Activated CD4-positive, CD25-positive, alpha-beta regulatory T cell (primary cell): ENCODE measurements at places on chromosomes 3 and 15.
A peak's percentile ranks its signal among the peaks of the same experiment; 100 is the strongest.

- no peak for DNase-seq
Observed at GRCh38 chr15:30905821-30906220, 2.1 kb downstream of the FAN1 start.

DNA sequence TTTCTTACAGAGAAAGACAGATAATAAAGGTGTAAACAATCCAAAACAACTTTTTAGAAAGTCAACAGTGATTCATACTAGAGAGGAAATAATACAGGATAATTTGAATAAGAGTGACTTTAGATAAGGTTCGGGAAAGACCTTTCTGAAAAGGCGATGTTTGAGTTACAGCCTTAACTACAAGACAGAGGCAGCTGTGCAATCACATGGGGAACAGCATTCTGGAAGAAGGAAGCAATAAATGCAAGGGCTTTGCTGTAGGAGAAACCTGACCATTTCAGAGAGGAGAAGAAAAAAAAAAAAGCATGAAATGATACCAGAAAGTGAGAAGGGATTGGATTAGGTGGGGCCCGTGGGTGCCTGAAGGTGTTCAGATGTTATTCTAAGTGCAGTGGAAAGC lies 200.6 kb upstream of the ATP11B start:
- DNase-seq: no peak

DNA sequence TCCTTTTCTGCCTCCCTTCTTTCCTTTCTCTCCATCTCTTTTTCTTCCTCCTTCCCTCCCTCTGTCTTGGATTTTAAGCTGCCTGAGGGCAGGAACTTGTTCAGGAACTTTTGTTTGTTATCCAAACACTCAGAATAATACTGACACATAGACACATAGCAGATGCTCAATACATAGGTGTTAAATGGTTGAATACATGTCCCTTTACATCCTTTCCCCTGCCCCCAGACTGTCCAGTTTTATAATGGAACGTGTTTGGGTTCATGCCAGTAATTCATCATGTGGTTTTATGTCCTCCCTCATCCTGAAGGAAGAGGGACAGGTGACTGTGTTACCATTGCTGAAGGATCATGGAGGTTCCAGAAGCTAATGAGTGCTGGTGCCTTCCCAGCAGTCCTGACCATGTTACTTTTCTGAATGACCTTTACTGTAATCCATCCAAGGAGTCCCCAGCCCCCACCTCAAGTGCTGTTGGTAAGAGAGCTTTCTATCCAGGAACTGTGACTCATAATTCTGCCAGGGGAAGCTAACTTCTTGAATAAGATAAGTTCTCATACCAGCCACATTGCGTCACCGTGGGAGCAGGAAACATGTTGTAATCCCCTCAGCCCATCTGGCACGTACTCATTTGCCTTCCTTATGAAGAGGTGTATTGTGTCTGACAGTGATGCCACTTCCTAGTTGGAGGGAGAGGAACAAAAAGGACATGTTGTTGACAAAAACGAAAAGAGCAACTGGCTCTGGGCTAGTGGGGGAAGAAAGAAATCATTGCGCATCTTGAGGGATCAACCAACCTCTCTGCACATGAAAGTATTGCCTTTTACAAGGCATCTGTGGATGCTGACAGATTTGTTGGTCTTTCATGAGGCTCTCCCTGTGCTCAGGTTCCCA lies 52.4 kb downstream of the IL1RAP start:
- DNase-seq: peak; percentile 0

- DNase-seq: no peak
Observed at GRCh38 chr3:74000725-74001124, 376.0 kb upstream of the PDZRN3 start.

DNA sequence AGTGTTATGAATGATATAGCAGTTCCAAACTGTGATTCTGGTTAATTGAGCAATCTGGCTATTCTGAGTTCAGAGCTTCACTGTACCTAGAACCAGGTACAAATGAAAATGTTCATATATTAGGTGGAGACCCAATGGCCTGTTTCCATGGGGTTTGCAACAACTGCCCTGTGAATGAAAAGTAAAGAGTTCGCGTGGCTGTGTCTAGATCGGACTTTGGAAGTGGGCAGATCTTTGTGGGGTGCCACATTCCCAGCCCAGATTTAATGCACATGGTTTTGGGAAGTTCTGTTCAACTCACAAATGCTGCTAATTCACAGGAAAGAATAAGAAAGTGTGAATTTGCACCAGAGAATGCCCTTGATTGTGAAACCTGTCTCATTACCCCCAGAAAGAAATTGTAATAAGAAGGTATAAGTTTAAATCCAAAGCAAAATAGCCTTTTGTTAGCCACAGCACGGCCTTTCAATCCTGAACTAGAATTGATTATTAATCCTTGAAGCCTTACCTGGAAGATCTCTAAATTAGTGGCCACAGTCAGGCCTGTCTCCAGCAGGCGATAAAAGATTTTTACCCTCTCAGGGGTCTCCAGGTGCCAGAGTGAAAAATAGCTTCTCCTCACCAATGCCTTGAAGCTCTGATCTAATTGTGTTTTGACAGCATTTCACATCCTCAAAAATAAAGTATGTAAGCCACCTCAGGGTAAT lies 22.6 kb downstream of the WHAMM start:
- no peak for DNase-seq

DNA sequence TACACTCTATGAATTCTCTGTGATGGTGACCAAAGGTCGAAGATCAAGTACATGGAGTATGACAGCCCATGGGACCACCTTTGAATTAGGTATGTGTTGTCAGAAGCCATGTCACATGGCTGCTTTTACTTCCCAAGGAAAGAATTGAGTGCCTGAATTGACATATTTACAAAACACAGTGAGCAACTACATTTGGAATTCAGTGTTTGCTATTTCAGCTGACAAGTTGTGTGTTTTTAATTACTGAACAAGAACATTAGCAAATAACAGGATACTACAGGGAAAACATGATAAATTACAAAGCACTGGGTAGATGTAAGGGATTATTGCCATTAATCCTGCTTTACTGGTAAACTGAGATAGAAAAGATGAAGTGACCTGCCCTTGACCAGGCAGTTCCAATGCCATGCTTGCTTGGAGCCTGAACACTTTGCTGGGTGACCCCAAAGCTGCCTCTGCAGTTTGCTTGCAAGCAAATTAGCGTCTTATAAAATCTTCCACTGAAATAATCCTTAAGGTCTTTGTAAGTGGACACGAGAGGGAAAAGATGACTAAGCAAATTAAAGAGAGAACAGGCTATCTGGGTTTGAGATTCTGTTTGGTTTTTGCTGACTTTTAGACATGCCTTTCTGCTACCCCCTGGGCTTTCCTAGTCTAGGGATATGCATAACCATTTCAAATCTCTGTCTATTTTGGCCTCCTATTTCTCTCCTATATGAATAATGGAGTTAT lies 98.2 kb downstream of the HCN4 start:
- DNase-seq: no peak

- DNase-seq: no peak
Observed at GRCh38 chr3:114874522-114874971, 272.5 kb downstream of the ZBTB20 start.

- DNase-seq: no peak
Observed at GRCh38 chr3:28019740-28020139, 221.7 kb upstream of the CMC1 start.

DNA sequence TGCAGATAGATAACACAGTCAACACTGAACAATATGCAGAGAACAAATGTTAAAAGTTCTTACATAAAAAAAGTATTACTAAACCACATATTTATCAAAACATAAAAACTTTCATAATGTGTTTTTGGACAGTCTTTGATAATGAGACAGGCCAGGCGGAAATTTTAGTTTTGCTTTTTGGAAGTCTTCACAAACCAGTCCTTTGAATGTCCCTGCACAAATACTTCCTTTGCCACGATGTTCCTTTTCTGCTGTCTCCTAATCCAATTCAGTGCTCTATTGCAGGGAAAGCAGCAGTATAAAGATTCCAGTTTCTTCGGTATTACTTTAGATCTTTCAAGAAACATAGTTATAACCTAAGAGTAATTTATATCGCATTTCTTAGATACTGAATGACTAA lies 135.9 kb downstream of the TBL1XR1 start:
- no peak for DNase-seq

- DNase-seq: no peak
Observed at GRCh38 chr15:42504631-42505030, 9.2 kb downstream of the SNAP23 start.

DNA sequence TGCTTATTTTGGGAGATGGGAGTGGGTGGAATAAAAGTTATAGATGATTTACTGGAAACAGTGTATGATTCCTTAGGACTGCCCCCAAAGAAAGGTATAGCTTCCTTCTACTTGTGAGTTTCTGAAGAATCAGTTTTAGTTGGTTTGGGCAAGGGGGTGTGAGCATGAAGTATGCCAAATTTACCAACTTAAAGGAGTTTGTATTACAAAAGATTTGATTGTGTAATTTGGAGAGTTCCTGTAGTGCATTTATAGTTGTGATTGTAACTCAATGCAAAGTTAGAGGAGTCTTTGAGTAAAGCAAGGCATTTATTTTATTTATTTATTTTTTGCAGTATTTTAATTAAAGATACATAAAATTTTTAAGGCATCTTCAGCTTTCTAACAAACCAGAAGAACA lies 42.8 kb downstream of the TSC22D2 start:
- DNase-seq: no peak

- no peak for DNase-seq
Observed at GRCh38 chr3:123728991-123729390, 144.1 kb upstream of the HACD2 start.

GRCh38 chr3:150293401-150294001 lies 114.6 kb upstream of the TSC22D2 start:
- no peak for DNase-seq

GRCh38 chr3:17158941-17159682 lies 274.4 kb downstream of the PLCL2 start:
- no peak for DNase-seq

DNA sequence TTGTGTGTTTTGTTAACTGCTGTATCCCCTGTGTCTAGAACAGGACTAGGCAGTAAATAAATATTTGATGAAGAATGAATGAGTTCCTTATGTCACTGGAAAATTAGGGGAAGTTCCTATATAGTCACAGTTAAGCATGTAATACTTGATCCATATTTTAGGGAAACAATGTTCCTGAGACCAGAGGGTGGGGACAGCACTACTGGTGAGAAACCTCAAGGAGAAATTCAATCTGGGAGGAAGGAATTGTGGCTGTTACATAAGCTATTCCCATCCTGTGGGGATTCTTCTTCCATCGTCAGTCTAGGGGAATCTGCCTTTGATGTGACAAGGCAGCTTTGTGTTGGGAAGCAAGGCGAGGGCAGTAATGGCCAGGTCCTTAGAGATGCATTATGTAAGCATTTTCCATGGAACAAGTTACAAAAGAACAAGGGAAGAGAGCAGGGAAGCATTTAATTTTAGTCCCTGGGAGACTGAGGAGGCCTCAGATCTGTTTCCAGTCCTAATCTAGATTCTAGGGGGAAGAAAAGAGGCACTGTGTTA lies 219.3 kb upstream of the TTC14 start:
- no peak for DNase-seq

DNA sequence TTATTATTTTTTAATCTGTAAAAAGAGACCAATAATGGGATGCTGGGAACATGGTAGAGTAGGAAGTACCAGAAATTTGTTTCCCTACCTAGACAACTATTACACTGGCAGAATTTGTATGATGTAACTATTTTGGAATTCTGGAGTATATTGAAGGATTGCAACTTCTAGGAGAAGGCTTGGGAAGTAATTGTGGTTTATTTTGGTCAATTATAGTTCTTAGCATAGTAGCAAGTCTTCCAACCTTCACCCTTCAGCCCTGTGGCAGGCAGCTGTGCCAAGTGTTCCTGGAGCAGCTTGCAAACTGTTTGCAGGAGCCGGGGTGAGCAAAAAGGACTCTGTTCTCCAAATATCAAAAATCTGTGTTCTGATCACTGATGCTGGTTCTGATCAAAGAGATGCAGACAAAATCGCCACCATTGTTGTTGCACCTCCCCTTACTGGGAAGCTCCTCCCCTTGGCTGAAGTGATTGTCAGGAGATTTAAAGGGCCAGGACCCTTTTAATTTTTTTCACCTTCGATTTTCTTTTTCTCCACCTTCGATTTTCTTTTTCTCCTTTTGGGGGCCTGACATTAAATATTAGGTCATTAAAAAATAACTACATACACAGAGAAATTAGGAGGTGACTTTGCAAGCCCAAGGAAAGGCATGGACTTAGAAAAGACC lies 363.3 kb downstream of the SLC9A9 start:
- DNase-seq: no peak

GRCh38 chr3:37862219-37862902 lies 681 bp downstream of the CTDSPL start:
- no peak for DNase-seq

DNA sequence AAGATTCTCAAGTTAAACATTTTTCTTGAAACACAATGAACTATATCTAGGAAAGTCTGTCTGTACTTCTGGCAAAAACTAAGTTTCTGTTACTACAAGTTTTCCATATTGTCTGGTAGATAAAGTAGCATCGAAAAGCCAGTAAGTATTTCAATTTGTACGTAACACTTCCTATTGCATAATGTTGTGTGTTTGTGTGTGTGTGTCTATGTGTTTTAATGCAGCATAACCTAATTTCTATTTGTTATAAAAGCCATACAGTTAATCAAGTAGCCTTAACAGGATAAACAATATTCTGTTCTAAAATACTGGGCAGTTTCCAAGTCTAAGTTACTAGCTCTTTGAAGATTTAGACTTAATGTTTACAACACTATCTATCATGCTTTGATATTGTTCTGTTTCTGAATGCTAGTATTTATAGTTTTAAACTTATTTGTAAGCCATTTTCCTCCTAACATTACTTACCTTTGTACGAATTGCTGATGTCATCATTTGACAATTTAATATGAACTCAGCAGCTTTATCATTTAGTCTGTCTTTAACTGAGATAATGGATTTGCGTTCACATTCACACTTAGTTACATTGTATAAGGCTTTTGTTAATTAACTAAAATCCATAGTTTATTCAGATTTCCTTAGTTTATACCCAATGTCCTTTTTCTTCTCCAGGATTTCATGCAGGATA lies 163.9 kb downstream of the CBLB start:
- DNase-seq: no peak

GRCh38 chr3:137039570-137039969 lies 81.8 kb downstream of the IL20RB start:
- DNase-seq: no peak

DNA sequence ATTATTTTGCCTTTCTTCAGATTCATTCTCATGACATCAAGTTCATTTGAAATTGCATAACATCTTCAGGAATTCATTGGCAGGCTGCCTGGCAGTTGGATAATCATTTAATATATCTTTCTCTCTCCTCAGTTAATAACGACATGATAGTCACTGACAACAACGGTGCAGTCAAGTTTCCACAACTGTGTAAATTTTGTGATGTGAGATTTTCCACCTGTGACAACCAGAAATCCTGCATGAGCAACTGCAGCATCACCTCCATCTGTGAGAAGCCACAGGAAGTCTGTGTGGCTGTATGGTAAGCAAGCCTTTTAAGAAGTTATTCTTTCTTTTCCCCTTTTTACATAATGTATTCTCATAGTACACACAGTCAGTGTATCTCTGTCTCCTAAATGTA lies 38.2 kb downstream of the TGFBR2 start:
- DNase-seq: no peak

DNA sequence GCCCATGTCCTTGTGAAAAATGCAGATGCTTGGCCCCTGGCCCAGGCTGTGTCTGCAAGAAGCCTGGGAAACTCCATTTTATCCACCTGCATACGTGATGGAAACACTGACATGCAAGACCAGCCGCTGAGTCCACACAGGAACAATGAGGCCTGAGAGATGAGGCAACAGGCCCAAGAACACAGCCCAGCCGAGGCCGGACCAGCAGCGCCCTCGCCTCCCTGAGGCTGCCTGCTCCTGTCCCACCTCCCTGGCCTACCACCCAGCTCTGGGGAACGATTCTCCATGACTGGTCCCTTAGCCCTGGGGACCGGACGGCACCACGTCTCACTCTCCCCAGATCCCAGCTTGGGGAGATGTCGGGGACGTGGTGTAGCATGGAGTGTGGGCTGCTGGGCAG lies 47.5 kb downstream of the HMCES start:
- DNase-seq: no peak
